Left ventricle myocardium inferior (tissue), 1 donor: ENCODE measurements at places on chromosomes 6 and 20. TPM values are rescaled to one million over a fixed set of nuclear protein-coding genes. Genes with fewer than 3 reads are reported as not detected.
A peak's percentile ranks its signal among the peaks of the same experiment; 100 is the strongest.

DNA sequence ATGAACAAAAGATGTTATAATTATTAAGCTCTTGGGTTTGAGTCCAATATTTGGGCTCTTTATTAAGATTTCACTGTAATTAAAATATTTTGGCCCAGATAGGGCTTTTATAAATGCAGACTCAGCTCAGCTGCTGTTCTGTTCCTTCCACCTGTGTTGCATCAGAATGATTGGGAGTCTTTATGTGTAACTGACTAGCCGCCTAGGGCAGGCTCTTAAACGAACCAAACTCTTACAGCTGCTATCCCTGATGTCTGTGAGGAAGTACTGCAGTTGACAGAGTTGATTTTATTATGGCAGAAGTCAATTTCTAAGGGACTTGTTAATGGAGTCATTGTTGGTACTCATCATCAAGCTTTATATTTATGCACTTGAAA lies 144.7 kb downstream of the MYO6 start:
- no peak overlapping the region for H3K4me3 ChIP-seq
- peaks cover 5% of the 10 kb centered on the region for H3K4me1 ChIP-seq
- H3K27me3 ChIP-seq: no peaks in the 10 kb centered on the region
- H3K27ac ChIP-seq: no peak overlapping the region
- no peak for DNase-seq

- no peaks in the 10 kb centered on the region for H3K27me3 ChIP-seq
- H3K36me3 ChIP-seq: peaks cover 2% of the 10 kb centered on the region
- no peak for DNase-seq
- H3K4me3 ChIP-seq: no peak overlapping the region
- no peak overlapping the region for H3K27ac ChIP-seq
These were observed 30.2 kb downstream of the PSMG4 start for GRCh38 chr6:3288711-3289663.

- H3K27me3 ChIP-seq: peaks cover 26% of the 10 kb centered on the region
- no peaks in the 10 kb centered on the region for H3K36me3 ChIP-seq
- no peaks in the 10 kb centered on the region for H3K4me1 ChIP-seq
These were observed 144.7 kb upstream of the FBXL4 start for GRCh38 chr6:99092461-99092860.

DNA sequence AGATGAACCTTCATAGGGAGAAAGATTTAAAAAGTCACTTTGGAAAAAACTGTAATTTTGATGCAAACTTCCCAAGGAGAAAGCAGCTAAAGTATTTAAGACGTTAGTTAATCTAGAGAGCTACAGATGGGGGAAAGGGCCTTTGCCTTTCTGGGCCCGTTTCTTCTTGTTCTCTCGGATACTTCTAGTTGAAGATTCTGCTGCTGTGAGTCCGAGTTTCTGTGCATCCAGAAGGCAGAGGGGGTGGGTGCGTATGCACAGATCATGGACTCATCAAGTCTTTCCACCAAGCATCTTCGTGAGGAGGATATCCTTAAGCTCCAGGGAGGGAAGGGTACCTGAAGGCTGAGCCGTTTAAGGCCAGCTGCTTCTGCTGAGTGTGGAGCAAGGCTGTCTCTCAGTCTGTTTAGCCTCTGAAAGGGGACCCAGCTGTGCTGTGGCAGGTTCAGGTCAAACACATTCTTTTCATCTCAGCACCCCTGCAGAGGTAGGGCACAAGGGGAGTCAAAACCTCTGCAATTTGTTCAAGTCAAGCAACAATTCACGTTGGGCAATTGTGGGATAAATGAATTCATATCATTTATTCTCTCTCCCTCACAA lies 4.3 kb downstream of the LAMP5 start:
- H3K27ac ChIP-seq: no peak overlapping the region
- DNase-seq: no peak
- peaks cover 28% of the 10 kb centered on the region for H3K4me1 ChIP-seq
- peaks cover 94% of the 10 kb centered on the region for H3K27me3 ChIP-seq

Gene MUC21
- total RNA-seq: not detected

Gene ALDH5A1
- total RNA-seq: 27.6 TPM

DNA sequence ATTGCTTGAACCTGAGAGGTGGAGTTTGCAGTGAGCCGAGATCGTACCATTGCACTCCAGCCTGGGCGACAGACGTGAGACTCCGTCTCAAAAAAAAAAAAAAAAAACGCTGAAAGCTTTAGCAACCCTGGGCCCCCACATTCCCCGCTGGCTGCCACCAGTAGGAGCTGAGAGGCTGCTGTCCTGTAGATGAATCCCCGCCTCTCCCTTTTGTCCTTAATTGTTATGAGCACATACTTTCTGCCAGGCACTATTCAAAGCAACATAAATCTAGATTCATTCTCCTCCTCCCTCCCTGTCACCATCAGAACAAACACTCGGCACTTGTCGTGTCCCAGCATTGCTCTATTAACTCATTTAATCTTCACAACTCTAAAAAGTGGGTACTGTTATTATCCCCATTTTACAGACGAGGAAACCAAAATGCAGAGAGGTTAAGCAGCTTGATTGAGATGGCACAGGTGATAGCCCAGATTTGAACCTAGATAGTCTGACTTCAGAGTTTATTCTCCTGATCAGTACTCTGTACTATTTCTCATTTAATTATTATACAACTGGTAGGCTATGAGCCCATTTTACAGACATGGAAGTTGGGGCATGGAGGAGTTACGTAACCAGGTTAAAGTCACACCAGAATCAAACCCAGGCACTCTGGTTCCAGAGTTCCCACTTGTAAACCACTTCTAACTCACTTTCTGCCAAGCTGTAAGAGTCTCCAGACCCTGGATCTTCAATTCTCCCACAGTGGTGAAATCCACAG lies 97.4 kb downstream of the EYA2 start:
- peaks cover 77% of the 10 kb centered on the region for H3K27me3 ChIP-seq
- no peak for DNase-seq
- H3K36me3 ChIP-seq: no peaks in the 10 kb centered on the region
- H3K4me3 ChIP-seq: no peak overlapping the region

DNA sequence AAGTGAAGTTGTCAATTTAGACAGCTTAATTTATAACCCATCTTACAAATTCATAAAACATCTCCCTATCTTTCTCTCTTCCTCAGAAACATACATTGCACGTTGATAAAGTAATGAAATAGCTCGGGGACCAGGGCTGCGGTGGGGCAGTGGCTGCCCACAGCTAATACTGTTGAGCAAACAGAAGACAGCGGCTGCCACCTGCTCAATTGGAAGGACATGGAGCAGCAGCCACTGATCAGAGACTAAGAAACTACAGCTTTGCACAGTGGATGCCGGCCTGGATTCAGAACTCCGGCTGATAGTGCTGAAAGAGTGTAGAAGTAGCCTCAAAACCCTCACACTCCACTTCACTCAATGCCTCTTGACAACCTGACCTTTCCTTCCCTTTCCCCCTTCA lies 157.9 kb upstream of the PDE10A start:
- no peaks in the 10 kb centered on the region for H3K36me3 ChIP-seq
- H3K27ac ChIP-seq: no peak overlapping the region
- H3K27me3 ChIP-seq: peaks cover 17% of the 10 kb centered on the region
- peaks cover 4% of the 10 kb centered on the region for H3K4me1 ChIP-seq
- DNase-seq: no peak
- H3K4me3 ChIP-seq: no peak overlapping the region

DNA sequence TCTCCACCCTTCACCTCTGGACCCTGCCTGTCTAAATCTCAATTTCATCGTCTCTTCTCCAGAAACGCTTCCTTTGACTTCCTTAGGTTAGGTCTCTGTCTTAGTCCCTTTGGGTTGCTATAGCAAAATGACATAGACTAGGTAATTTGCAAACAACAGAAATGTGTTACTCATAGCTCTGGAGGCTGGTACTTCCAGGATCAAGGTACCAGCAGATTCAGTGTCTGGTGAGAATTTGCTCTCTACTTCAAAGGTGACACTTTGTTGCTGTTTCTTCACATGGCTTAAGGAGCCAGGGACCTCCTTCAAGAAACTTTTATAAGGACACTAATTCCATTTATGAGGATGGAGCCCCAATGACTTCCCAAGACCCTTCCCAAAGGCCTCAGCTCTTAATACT lies 145.1 kb upstream of the IMPG1 start:
- DNase-seq: no peak
- no peaks in the 10 kb centered on the region for H3K27me3 ChIP-seq
- H3K36me3 ChIP-seq: no peaks in the 10 kb centered on the region
- H3K4me1 ChIP-seq: no peaks in the 10 kb centered on the region

Gene TNNC2
- 0.33 TPM for total RNA-seq

- H3K4me3 ChIP-seq: no peak overlapping the region
- DNase-seq: no peak
- no peaks in the 10 kb centered on the region for H3K4me1 ChIP-seq
- H3K36me3 ChIP-seq: no peaks in the 10 kb centered on the region
- H3K27ac ChIP-seq: no peak overlapping the region
These were observed 48.5 kb upstream of the PDYN start for GRCh38 chr20:2042400-2042799.

Gene LY6G6F
- total RNA-seq: not detected

DNA sequence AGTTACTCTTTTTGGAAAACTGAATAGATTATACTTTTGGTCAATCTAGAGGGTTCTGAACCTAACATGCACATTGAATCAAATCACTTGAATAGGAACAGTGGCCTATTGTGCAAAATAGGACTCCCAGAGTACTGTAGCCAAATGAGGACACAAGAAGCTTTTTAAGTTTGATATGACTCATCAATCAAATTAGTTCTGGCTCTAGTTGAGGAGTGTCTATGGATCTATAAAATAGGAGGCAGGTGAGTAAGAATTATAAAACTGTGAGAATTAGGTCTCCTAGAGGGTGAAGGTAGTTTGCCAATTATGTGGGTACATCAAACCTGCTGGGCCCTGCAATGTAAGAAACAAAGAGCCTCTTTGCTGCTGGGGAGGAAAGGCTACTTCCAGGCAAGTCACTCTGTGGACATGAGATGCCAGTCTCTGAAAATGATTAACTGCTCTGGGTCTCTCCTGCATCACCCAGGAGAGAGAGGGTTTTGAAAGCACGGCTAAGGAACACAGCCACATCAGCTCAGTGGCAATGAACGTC lies 112.3 kb downstream of the RCAN2 start:
- no peaks in the 10 kb centered on the region for H3K27me3 ChIP-seq
- no peak overlapping the region for H3K4me3 ChIP-seq
- H3K4me1 ChIP-seq: peaks cover 80% of the 10 kb centered on the region

GRCh38 chr6:140276133-140276532 lies 901.7 kb upstream of the CITED2 start:
- H3K36me3 ChIP-seq: no peaks in the 10 kb centered on the region
- H3K27ac ChIP-seq: no peak overlapping the region
- no peak overlapping the region for H3K4me3 ChIP-seq
- H3K4me1 ChIP-seq: peaks cover 9% of the 10 kb centered on the region
- no peak for DNase-seq

DNA sequence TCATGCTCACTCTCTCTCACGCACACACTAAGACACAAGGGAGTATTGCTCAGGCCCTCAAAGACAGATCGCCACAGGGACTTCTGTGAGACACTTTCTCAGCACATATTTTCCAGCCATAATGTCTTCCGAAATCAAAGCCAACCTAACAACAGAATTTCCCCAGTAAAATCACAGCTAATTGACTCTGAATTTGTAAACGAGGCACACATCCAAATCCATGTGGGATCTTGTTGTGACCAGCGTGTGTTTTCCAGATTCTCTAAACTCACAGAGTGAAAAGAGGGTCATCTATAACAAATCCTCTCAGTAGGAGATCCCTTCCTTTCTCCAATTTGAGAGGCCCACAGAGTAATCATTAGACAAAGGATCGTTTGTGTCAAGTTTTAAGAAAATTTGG lies 280.4 kb downstream of the PACRG start:
- no peak overlapping the region for H3K4me3 ChIP-seq
- no peaks in the 10 kb centered on the region for H3K27me3 ChIP-seq
- no peak for DNase-seq
- H3K27ac ChIP-seq: no peak overlapping the region
- no peaks in the 10 kb centered on the region for H3K4me1 ChIP-seq

DNA sequence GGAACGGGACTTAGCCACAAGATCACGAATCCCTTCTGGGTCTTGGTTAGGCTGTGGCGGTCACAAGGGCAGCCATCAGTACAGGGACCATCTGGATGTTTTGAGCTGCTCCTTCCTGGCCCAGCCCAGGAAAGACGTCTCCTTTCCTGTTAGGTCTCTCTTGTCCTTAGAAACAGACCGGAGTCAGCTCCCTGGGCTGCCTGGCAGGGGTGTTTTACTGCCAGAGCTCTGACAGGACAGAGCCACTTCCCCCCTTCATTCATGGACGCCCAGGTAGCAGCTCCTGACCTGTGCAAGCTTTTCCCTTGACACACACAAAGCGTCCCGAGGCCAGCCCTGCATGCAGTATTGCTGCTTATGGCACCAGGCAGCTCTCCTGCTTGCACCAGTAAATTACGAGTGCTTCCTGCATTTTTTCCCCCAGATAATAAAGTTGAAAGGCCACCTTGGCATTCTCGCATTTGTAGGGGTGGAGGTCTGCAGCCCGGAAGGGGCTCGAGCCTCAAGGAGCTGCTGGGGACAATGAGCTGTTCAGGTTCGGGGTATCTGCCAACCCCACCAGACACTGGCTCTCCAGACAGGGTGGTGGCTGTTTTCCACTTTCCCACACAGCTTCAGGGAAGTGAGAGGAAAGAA lies 87.4 kb downstream of the NOL4L start:
- H3K4me3 ChIP-seq: peak overlapping the region; percentile 30
- no peaks in the 10 kb centered on the region for H3K27me3 ChIP-seq
- no peak for DNase-seq
- peak overlapping the region; percentile 76 for H3K27ac ChIP-seq
- H3K4me1 ChIP-seq: peaks cover 16% of the 10 kb centered on the region

GRCh38 chr20:57061051-57061900 lies 205.2 kb downstream of the BMP7 start:
- no peaks in the 10 kb centered on the region for H3K36me3 ChIP-seq
- no peak for DNase-seq
- H3K4me1 ChIP-seq: no peaks in the 10 kb centered on the region
- H3K27me3 ChIP-seq: peaks cover 22% of the 10 kb centered on the region
- H3K27ac ChIP-seq: no peak overlapping the region

GRCh38 chr6:124490122-124490521 lies 472.1 kb upstream of the RNF217 start:
- no peak overlapping the region for H3K27ac ChIP-seq
- no peaks in the 10 kb centered on the region for H3K4me1 ChIP-seq
- H3K4me3 ChIP-seq: no peak overlapping the region
- H3K36me3 ChIP-seq: no peaks in the 10 kb centered on the region

Gene DLGAP4
- 51.7 TPM for total RNA-seq

- DNase-seq: peak; percentile 29
- no peaks in the 10 kb centered on the region for H3K36me3 ChIP-seq
- H3K27ac ChIP-seq: peak overlapping the region; percentile 38
These were observed 222.8 kb downstream of the UST start for GRCh38 chr6:148969603-148970061.

Gene TEAD3
- 28.0 TPM for total RNA-seq

Gene C20orf144
- not detected for total RNA-seq

- DNase-seq: no peak
- no peak overlapping the region for H3K27ac ChIP-seq
- no peak overlapping the region for H3K4me3 ChIP-seq
- no peaks in the 10 kb centered on the region for H3K36me3 ChIP-seq
These were observed 220.5 kb upstream of the PMEPA1 start for GRCh38 chr20:57930351-57930750.

Gene ISM1
- 1.3 TPM for total RNA-seq
